ENCODE measurements at places on chromosomes 13 and 19.

GRCh38 chr13:101520672-101521071, 68.2 kb downstream of the ITGBL1 start:
- no peak for DNase-seq

DNA sequence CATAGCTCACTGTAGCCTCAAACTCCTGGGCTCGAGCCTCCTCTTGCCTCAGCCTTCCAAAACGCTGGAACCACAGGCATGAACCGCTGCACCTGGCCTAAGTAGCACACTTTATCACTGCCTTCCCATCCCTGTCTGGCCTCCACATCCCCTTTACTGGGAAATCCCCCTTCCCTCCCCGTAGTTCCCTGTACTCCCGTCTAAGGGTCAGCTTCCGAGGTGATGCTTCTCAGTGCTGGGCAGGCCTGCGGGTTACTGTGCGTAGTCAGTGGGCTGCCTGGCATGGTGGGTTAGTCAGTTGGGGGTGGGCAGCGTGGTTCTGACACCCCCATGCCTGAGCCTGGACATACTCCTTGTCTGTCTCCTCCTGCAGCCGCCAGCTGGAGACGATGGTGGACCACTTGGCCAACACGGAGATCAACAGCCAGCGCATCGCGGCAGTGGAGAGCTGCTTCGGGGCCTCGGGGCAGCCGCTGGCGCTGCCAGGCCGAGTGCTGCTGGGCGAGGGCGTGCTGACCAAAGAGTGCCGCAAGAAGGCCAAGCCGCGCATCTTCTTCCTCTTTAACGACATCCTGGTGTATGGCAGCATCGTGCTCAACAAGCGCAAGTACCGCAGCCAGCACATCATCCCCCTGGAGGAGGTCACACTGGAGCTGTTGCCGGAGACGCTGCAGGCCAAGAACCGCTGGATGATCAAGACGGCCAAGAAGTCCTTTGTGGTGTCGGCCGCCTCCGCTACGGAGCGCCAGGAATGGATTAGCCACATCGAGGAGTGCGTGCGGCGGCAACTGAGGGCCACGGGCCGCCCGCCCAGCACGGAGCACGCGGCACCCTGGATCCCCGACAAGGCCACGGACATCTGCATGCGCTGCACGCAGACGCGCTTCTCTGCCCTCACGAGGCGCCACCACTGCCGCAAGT, 8.4 kb downstream of the PLEKHF1 start:
- DNase-seq, result no peak

- DNase-seq, result no peak
Measured at GRCh38 chr13:109668433-109669233, 117.8 kb downstream of the IRS2 start.

GRCh38 chr13:109309625-109310363, 476.6 kb downstream of the IRS2 start:
- DNase-seq, result no peak

DNA sequence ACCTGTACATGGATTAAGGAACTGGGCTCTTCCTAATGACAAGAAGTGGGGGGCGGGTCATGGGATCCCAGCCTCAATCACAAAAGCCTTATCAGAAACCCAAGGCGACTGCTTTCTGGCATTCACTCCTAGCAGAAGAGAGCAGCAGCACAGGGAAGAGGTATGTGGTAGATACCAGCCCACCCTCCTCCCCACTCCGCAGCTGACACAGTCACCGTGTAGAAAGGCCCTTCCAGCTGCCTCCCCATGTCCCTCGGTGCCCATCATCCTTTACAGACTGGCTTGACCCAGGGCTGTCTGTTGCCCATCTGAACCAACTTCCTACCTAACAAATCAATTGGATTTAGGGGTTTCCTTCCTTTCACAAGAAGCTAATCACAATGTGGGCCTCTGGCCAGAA, 3.1 kb upstream of the DHRS12 start:
- no peak for DNase-seq
